Activated T-cell treated with anti-CD3 and anti-CD28 coated beads for 1 hour (primary cell): ENCODE measurements at places on chromosomes 7 and 10.

- no peak for DNase-seq
Observed at GRCh38 chr7:82517050-82517449, 73.5 kb upstream of the CACNA2D1 start.

DNA sequence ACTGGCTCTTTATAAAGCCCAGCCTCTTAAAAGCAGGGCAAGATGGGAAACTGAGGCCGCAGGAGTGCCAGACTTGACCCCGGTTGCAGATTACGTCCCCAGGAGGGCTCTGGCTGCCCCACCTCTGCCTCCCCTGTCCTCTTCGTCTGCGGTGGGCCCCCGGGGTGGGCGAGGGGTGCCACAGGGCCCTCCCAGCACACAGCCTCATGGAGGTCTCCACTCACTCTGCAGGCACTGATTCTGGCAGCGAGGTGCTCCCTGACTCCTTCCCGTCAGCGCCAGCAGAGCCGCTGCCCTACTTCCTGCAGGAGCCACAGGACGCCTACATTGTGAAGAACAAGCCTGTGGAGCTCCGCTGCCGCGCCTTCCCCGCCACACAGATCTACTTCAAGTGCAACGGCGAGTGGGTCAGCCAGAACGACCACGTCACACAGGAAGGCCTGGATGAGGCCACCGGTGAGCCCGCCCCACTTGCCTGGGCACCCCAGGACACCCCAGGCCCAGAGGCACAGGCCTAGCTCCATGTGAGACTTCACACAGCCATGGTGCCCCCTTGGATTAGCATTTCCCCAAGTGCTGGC is 39.4 kb upstream of the SLC29A3 start:
- DNase-seq, result no peak

DNA sequence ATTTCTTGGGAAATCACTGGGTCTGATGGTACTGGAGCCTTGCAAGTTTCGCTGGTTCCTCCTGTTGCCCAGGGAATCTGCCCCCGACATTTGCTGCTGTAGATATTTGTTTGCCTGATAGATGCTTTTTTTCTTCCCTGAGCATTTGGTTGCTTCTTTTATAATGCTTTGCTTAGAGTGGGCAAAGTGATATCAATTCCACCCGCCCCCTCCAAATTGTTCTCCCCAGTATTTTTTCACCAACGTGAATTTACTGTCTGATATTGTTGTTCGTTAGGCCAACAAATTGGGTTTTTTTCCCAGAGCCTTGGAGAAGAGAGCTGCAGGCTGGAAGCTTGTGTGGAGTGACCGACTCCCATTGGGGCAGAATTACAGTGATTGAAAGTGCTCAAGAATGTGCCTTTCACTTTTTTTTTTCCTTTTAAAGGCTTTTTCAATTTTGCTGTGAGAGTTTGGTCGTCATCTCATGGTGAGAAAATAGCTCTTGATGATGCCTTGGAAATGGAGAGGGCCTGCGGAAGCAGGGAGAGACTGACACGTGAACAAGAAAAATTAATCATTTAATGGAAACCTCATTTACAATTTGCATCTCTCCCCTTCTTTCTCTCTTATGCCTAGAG is 2.5 kb downstream of the GRK5 start:
- DNase-seq, result no peak

- DNase-seq, result no peak
Observed at GRCh38 chr7:32586291-32587221, 91.3 kb downstream of the AVL9 start.

DNA sequence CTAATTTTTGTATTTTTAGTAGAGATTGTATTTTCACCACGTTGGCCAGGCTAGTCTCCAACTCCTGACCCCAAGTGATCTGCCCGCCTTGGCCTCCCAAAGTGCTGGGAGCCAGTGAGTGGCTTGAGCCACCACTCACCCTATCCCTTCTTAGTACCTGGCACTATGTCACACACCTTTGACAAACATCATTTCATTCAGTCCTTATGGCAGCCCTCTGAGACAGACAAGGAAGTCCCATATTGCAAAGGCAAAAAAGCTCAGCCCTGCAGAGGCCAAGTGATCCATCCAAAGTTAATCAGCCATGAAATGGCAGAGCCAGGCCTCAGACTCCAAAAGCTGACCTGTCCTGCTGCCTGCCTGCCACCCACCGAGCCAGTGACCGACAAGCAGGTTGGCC is 39.9 kb upstream of the ECHDC3 start:
- no peak for DNase-seq

DNA sequence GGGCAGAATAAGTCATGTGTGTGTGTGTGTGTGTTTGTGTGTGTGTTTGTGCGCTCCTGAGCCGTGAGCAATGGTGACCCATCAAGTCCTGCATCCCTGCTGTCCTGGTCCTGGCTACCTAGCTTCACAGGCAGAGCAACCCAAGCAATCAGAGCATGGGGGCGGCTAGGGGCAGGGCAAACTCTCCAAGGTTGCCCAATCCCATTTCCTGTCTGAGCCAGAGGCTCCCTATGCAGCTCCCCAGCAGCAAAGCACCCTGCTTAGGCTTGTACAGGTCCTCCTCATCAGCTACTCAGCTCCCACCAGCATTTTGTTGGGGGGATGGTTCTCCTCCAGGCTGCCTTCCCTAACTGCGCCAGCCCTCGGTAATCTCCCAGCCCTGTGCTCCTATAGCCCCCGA is 31.1 kb upstream of the CRHR2 start:
- DNase-seq, result no peak

GRCh38 chr7:57821438-57822382 is 371.7 kb downstream of the ZNF716 start:
- no peak for DNase-seq

GRCh38 chr7:143408252-143408685 is 387 bp downstream of the EPHA1 start:
- no peak for DNase-seq

GRCh38 chr10:58513188-58514110 is 777 bp downstream of the BICC1 start:
- no peak for DNase-seq

- DNase-seq, result no peak
Observed at GRCh38 chr10:91557651-91558111, 75.2 kb downstream of the PPP1R3C start.

GRCh38 chr10:73872190-73872710 is 2.1 kb downstream of the CAMK2G start:
- no peak for DNase-seq

DNA sequence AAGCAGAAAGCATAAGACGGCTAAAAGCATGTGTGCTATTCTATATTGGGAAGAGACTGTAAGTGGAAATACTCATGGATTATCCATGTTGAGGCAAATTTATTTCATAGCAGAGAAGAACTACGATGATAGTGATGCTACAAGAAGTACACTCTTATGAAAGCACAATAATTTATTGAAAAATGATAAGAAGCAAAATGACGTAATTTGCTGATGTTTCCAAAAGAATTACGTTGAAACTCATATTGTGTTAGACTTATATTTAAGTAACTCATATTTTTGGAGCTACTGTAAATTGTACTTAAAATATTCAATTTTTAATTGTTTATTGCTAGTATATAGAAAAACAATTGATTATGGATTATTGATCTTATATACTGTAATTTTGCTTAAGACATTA is 1622.5 kb downstream of the REEP3 start:
- DNase-seq, result no peak

DNA sequence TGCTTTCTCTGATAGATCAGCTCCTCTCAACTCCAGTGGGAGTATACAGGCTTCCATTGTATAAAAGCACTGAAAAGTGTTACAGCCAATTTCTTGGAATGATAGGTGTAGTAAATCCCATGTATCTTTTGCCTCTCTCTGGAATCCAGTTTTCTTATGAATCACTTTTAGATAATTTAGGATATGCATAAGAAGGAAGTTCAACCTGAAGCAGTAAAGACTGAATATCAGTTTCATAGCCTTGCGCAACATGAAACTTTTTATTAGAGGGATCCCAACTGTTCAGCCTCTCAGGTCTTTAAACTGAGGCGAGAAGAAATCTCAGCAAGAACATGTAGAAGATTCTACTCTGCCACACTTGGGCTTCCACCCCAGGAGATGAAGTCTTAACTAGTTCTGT is 280.0 kb downstream of the MALRD1 start:
- DNase-seq, result no peak

DNA sequence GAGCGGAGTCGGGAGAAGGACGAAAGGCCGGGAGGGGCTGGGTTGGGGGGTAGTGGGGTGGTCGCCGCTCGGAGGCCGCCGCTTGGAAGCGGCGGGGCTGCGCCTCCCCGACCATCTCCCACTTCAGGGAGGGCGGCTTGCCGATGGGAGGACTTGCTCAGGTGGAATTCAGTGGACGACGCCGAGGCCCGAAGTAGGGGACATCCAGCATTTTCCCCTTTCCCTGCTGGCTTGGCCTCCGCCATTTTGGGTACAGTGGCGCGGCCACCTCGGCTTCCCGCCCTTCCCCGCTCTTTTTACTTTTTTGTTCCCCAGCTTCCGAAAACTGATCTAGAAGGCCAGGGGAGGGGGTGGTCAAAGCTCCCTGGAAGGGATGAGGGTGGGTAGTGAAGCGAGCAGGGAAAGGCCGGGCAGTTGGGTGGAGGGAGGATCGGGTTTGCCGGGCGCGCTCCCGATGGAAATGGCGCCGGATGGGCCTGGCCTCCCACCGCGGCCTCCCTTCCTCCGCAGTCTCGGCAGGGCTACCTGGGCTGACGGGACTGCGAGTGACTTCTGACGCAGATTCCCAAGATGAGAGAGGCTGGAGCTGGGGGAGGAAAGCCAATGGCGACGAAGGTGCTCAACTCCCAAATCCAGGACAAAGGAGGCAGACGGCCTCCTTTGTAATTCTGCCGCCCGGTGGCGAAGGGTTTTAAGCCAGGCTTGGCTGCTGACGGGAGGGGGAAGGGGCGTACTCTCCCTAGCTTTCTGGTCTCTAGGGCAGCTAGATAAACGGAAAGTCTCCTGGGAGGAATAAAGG is at the start of gene PBLD:
PBLD (minus strand) TSS at position 670 of the 799 bp plus-strand sequence. CDS start 26,084 bp downstream, outside the sequence.
- peak; percentile 36 for DNase-seq

DNA sequence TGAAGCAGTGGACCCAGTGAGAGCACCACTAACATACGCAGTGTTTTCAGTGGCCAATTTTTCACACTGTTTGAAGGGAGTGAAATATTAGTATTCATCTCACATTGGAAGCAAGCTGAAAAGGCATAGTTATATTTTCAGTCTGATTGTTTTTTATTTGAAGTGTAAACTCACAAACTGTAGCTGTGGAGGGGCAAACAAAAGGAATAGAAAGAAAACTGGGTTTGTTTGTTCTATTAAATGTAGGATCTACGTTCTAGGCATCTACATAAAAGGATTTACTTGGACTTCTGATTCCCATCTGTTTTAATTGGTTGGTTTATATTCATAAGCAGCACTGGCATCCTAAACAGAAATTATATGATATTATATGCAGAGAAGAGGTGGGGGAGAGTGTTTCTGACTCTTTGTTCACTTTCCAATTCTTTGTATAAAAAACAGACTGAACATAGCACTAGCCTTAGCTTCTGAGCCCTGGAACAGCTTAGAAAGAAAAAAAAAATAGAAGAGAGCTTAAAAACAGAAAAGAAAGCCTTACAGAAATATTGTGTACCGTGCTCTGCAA is 447.8 kb upstream of the KCND2 start:
- DNase-seq, result no peak

DNA sequence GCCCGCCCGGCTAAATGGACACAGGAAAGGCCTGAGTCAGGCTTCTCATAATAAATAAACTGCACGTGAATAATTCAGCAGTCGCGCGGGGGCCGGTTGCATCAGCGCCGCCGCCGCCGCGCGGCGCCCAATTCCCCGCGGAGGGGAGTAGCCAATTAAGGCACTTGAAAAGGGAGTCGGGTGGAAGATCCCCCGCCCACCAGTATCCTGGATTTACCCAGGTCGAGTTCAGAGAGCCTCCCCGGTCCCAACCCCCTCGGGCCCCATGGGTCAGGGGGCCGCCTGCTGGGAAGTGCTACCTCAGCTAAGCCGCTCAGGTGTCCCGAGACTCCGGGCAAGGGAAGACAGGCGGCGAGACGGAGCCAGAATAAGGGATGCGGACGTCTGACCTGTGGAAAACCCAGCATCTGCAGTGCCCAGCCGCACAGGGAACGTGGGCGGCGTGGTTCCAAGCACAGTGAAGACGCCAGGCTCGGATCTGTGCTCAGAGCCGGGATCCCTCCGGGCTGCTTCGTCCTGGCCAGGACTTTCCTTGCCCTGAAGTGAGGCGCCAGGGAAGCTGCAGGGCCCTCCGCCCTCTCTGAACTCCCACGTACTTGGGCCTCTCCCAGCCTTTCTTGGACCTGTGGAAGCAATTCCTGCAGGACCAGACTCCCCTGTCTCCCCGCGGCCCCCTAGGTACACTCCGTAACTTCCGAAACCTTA is 7.3 kb upstream of the LBX1 start:
- no peak for DNase-seq

GRCh38 chr10:5533098-5533731 is 8.5 kb downstream of the CALML3 start:
- DNase-seq, result no peak

GRCh38 chr7:99559175-99559915 is 903 bp downstream of the ZNF655 start:
- no peak for DNase-seq

DNA sequence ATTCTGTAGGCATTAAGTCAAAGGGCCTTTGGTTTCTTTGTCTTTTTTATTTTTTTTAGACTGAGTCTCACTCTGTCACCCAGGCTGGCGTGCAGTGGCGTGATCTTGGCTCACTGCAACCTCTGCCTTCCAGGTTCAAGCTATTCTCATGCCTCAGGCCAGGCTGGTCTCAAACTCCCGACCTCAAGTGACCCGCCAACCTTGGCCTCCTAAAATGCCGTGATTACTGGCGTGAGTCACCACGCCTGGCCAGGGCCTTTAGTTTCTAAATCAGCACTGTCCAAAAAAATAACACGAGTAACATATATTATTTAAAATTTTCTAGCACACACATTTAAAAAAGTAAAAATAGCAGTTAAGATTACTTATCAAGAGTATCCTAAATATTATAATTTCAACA is 11.1 kb upstream of the ACSL5 start:
- DNase-seq, result no peak

DNA sequence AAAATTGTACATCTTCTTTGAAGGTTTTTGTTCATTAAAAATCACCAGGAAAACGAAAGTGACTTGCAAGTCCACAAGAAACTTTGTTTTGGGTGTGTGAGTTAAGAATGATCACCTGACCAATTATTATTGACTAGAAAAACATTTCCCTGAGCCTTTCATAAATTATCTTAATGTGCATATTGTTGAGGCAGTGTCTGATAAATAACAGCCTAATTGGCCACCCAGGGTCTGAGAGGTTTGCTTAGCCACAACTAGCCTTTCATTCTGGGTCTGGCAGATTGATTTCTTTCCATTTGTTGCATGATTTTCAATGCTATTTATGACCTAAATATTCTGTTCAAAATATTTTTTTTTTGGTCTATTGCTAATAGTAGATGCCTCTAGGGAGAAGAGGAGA is 152.8 kb downstream of the AUTS2 start:
- DNase-seq, result no peak

DNA sequence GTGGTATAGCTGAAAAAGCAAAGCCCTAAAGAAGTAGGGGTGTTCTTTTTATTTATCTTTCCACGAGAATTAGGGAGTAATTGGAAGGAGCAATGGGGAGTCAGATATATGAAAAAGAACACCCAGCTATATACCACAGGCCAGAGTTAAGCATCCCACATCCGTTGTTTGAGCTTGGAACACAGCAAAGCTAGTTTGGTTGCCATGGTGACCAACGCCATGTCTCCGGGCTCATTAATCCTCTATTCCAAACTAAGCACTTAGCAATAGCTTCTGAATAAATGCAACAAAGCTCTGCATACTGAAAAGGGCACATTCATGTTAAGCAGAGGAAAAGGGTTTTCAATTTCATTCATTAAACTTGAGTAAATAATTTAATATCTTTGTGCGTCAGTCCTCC is 23.5 kb downstream of the ASB4 start:
- DNase-seq, result no peak
